GM23338 (cell line): ENCODE measurements at places on chromosomes 5 and 9. TPM values are rescaled to one million over a fixed set of nuclear protein-coding genes. Genes with fewer than 3 reads are reported as not detected.

- no peak for DNase-seq
These were observed 2.3 kb upstream of the FUT7 start for GRCh38 chr9:137034039-137034708.

GRCh38 chr5:126369083-126369482, 54.1 kb upstream of the GRAMD2B start:
- no peak for DNase-seq

DNA sequence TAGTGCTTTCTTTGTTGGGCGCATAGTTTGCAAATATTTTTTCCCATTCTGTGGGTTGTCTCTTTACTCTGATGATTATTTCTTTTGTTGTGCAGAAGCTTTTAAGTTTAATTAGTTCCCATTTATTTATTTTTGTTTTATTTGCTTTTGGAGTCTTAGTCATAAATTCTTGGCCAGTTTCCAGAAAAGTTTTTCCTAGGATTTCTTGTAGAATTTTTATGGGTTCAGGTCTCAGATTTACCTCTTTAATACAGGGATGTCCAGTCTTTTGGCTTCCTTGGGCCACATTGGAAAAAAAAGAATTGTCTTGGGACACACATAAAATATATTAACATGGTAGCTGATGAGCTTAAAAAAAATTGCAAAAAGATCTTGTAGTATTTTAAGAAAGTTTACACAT, 122.0 kb downstream of the WDR70 start:
- DNase-seq, result no peak

DNA sequence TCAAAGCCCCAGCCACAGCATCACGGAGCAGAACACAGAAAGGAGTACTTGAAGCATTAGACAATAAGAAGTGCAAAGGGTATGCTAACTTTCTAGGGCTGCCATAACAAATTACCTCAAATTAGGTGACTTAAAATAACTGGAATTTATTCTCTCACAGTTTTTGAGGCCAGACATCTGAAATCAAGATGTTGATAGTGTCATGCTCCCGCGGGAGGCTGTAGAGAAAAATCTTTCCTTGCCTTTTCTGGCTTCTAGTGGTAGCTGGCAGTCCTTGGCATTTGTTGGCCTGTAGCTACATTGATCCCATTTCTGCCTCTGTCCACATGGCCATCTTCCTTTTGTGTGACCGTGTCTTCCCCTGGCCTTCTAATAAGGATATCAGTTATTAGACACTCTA, 51.9 kb upstream of the SPDL1 start:
- DNase-seq, result no peak

DNA sequence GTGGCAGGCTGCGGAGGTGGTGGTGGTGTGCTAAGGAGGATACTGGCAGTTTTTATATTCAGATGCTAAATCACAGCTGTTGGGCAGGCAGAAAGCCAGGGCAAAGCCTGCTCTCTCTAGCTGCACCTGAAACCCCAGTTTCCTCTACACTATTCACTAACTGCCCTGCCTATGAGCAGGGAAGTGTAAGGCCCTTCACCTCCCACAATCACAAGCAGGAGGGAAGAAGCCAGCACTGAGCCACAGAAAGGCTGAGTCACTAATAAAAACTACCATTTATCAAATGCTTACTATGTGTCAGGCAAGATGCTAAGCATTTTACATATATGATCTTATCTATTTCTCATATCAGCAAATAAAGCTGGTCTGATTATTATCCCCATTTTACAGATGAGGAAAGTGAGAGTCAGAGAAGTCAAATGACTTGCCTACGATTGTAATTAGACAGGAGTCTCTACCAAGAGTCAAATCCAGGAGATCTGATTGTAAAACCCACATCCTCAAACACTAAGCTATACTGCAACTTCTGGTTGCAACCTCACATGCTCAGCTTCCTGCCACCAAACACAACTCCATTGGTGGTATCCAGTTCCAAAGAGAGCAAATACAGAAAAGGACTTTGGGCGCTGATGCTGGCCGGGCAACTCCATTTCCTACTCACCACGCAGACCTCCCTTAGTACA, 17.7 kb upstream of the IL6ST start:
- DNase-seq, result no peak

TAS2R1 gene
- total RNA-seq, result 0.31 TPM in 1 of 2 replicates, not detected in the other

GPR107 gene
- 18.4 and 30.7 TPM in 2 replicates for total RNA-seq
